Spinal cord (tissue), 10 donors: ENCODE measurements at places on chromosomes 6 and 20. TPM values are rescaled to one million over a fixed set of nuclear protein-coding genes. Genes with fewer than 3 reads are reported as not detected.

The C6orf15 gene
- polyA plus RNA-seq: not detected

The WFDC10B gene
- not detected for polyA plus RNA-seq

The VIP gene
- polyA plus RNA-seq: 1.1 TPM

The BNIP5 gene
- polyA plus RNA-seq: 0.05 TPM

The MROH8 gene
- polyA plus RNA-seq: 11.1 TPM

The MUC21 gene
- not detected for polyA plus RNA-seq

The C20orf144 gene
- 0.33 TPM for polyA plus RNA-seq

The GNAS-AS1 gene
- 0.87 TPM for polyA plus RNA-seq

The SLC24A3 gene
- 64.9 TPM for polyA plus RNA-seq
